ENCODE measurements at places on chromosomes 1 and 21.
A peak's percentile ranks its signal among the peaks of the same experiment; 100 is the strongest.

GRCh38 chr1:66112744-66113400 lies 320.2 kb downstream of the PDE4B start:
- DNase-seq, result no peak

DNA sequence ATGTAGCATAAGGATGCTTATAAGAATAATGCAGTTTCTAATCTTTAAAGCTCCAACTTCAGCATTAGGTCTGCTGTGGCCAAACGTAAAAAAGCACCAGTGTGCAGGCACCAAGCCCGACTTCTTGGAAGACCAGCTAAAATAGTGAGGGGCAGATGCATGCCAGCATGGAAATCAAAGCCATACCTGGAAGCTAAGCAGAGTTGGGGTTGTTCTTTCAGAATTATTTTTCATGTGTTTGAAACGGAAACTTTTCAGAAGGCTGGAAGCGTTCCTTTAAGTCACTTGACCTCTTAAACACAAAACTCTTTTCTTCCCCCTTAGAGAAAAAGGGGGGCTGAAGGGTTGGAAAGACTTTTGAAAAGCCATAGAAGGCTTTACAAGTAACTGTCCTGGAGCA lies 329.2 kb upstream of the C1orf87 start:
- no peak for DNase-seq

- DNase-seq, result no peak
Observed at GRCh38 chr1:160987359-160988050, 32.9 kb upstream of the ITLN2 start.

DNA sequence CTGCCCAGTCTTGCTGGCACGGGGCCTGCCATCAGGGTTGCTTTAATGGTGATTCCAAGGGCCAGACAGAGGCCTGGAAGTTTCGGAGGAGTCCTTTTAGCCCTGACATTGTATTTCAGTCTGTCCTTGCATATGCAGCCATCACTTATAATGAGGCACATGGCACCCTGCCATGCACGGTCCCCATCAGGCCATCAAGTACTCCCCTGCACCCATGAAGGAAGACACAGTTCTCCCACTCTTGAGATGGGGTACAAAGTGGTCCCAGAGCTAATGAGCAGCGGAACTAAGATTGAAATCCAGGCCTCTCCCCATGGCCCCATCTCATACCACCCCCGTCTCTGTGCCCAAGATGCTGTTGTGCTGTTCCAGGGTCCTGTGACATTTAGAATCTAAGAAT lies 596.6 kb downstream of the PTPRU start:
- no peak for DNase-seq

DNA sequence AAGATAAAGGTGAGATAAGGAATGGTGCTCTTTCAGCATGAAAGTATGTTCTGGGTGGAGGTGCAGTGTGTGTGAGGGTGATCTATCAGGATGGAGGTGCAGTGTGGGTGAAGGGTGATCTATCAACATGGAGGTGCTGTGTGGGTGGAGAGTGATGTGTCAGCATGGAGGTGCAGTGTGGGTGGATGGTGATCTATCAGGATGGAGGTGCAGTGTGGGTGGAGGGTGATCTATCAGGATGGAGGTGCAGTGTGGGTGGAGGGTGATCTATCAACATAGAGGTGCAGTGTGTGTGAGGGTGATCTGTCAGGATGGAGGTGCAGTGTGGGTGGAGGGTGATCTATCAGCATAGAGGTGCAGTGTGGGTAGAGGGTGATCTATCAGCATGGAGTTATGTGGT lies 12.3 kb upstream of the MAP10 start:
- no peak for DNase-seq

- no peak for DNase-seq
Observed at GRCh38 chr21:32476661-32477423, 64.3 kb downstream of the EVA1C start.

- no peak for DNase-seq
Observed at GRCh38 chr1:41259221-41259620, 17.1 kb upstream of the SCMH1 start.

GRCh38 chr1:87958201-87958600 lies 629.5 kb downstream of the LMO4 start:
- no peak for DNase-seq

GRCh38 chr1:215631040-215631439 lies 63.9 kb downstream of the KCTD3 start:
- DNase-seq, result no peak

DNA sequence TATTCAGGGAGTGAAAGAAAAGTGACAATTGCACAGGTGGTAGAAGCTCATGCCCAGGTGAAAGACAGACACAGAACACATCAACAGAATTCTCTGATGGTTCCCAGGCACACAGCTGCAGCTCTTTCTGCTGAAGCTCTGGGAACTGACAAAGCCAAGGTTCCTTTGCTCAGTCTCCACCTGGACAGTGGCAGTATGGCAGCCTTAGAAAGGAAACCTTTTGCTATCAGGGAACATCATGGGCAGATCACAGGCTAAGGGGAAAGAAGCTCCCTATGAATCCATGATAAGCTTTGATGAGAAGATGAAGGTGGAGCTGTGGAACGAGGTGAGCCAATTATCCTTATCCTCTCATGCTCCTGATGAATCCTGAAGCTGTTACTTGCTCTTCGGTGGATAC lies 1.2 kb downstream of the SPRR2B start:
- DNase-seq, result no peak

- no peak for DNase-seq
Observed at GRCh38 chr1:85599076-85599491, 18.5 kb downstream of the CCN1 start.

- no peak for DNase-seq
Observed at GRCh38 chr1:92711473-92712165, 73.3 kb downstream of the EVI5 start.

- DNase-seq, result no peak
Observed at GRCh38 chr1:10728595-10729410, 67.6 kb downstream of the CASZ1 start.

DNA sequence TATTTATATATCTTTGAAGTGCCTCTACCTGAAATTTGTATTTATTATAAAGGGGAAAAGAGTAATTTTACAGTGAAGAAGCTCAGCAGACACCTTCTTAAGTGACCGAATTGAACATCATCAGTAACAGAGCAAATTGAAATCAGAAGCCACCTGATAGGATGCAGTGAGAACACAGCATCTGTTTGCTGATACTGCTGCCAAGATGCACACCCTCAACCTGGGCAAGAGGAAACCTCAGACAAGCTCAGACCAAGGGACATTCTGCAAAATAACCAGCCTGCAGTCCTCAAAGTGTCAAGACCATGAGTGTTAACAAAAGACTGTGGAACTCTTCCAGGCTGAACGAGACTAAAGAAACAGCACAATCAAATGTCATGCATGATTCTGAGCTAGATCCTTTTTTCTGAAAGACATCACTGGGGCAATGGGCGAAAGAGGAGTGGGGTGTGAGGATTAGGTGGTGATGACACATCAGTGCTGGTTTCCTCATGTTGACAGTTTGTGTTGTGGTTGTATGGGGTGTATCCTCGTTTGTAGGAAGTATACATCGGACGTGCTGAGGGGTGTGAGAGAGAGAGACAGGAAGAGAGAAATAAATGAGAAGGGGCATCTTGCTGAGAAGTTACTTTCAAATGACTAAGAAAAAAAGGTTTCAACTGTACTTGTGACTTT lies 103.7 kb downstream of the ABCA4 start:
- DNase-seq, result no peak

DNA sequence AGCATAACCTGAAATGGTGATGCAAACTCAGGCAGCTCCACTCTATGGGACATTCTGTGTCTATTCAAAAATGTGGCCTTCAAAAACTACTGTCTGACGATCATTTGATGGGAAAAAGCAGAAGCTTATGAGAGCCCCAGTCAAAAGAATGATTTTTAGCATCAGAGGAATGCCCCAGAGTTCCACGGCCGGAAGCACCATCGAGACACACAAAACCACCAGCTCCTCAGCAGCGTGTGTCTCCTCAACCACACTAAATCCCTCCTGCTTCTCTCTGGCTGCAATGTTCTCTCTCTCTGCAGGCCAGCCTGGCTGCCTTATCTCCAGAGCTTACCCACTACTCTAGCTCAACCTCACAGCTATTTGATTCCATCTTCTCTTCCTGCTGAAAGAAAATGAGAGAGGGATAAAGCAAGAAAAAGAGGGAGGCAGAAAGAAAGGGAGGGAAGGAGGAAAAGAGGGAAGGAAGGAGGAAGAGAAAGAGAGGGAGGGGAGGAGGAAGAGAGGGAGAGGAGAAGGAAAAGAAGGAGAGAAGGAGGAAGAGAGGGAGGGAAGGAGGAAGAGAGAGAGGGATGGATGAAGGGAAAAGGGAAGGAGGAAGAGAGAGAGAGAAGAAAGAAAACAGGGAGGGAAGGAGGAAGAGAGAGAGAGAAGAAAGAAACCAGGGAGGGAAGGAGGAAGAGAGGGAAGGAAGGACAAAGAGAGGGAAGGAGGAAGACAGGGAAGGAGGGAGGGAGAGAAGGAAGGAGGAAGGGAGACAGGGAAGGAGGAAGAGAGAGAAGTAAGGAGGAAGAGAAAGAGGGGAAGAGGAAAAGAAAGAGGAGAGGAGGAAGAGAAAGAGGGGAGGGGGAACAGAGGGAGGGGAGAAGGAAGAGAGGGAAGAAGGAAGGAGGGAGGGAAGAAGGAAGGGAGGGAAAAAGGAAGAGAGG lies 33.5 kb upstream of the LAPTM5 start:
- DNase-seq, result no peak

GRCh38 chr1:220879509-220880361 lies 492 bp downstream of the HLX start:
- peak; percentile 46 for DNase-seq

DNA sequence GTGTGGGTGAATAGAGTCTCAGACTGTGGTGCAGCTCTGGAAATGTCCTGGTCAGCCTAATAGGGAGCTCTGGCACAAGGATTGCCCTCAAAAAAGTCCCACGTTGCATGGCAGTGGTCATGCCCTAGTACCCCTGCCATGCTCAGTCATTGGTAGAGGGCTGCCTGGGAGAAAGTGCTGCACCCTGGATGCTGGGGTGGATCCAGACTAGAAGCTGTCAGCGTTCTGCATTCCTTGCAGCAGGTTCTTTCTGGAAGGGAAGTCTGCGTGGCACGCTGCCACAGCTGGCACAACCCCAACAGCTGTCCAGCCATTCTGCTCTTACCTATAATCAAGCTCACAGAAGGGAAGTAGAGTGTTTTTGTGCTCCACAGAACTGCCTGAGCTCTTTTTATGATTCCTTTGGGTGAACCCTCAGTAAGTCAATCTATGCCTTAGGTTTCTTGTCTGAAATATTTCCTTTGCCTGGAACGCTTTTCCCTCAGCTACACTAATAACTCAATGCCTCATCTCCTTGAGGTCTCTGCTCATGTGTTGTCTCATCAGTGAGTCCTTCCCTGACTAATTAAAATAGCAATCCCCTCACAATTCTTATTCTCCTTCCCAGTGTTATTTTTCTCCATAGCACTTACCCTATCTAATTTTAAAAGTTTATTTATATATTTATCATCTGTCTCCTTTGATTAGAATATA lies 61.5 kb upstream of the JAK1 start:
- no peak for DNase-seq

- DNase-seq, result no peak
Observed at GRCh38 chr1:157382351-157382750, 170.0 kb downstream of the FCRL5 start.

DNA sequence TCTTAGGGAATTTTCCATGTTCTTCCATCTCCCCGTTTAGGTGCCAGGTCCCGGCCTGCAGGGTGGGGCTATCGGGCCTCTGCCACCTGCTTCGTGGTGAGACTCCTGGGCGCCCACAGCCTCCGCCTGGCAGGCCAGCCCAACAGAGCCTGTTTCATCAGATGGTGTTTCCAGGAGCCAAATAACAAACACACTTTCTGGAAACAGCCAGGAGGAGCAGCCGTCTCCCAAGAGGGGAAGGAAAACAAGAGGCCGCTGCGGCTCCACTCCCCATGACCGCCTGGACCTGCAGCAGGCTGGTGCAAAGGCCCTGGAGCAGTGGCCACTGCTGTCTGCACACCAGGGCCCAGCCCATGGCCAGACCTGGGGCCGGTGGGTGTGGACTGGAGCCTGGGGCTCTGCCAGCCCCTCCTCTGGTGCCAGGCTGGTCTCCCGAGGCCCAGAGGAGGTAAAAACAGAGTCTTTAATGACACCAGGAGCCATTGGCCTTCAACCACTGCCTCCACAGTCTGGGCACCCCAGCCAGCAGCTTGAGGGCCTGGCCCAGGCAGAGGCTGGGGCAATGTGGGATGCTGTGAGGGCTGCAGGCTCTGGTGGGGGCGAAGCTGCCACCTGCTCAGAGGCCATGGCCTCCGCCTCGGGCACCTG lies 55.0 kb downstream of the SLX9 start:
- DNase-seq, result no peak

DNA sequence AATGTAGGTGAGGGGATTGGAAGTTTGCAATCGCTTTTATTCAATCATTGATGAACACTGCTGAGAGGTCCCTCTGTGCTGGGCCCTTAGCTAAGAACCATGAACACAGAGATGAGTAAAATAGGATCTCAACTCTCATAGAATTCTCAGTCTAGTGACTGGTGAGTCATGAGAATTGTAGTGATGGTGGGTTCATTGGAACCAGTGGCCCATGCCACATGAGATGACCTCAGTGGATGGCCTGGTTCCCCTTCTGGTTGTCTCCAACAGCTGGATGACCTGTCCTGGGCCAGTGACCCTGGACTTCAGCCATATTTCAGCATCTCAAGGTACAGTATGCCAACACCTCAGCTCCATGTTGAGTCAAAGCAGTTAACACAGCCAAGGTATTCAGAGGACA lies 21.3 kb upstream of the S100A10 start:
- no peak for DNase-seq

DNA sequence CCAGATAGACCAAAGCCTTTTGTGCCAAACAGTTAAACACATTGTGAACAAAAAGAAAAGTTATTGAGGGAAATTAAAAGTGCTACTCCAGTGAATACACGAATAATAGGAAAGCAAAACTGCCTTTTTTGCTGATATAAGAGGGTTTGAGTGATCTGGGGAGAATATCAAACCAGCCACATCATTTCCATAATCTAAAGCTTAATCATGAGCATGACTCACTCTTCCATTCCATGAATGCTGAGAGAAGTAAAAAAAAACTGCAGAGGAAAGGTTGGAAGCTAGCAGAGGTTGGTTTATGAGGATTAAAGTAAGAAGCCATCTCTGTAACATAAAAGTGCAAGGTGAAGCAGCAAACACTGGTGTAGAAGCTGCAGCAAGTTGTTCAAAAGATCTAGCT lies 350.6 kb upstream of the NCAM2 start:
- no peak for DNase-seq

- no peak for DNase-seq
Observed at GRCh38 chr1:7295946-7296345, 475.1 kb upstream of the VAMP3 start.

DNA sequence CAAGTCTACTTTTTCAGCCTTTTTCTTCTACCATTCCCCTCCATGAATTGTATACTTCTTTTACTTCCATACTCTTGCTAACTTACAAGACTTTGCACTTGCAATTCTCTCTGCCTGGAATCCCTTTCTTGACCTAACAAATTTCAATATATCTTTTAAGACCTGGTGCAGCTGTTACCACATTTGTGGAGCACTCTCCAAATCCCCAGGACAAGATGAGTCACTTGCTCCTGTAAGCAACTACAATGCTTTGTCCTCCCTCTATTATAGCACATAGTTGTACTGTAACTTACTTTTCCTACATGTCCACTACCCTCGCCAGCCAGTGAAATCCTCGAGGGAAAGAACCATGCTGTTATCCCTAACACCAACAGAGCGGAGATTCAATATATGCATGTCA lies 43.1 kb downstream of the WARS2 start:
- DNase-seq, result no peak

GRCh38 chr1:108034396-108034795 lies 69.4 kb upstream of the VAV3 start:
- DNase-seq, result no peak

Measured in GM12891 (cell line).